ENCODE measurements at places on chromosomes 2 and 18.
A peak's percentile ranks its signal among the peaks of the same experiment; 100 is the strongest.

DNA sequence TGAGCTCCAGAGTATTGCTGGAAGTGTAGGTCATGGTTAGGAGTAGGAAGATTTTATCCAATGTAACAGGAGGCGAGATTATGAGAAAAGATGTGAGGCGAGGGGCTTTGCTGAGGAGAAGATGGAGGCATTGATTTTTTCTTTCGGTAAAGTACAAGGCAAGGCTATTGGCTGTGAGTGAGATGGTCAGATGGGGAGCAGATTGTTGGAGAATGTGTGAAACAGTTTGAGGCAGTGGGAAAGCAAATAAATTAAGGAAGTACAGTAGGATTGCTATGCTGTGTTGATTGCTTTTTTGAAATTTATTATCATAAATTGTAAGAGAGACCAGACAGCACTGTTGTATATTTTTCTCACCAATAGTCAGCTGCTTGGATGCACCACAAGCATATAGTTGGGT is 173.3 kb downstream of the KCNE4 start:
- DNase-seq, result no peak

- DNase-seq, result no peak
Observed at GRCh38 chr18:34694591-34695165, 15.4 kb upstream of the DTNA start.

GRCh38 chr2:200654823-200655222 is 69.0 kb downstream of the AOX1 start:
- DNase-seq, result no peak

- no peak for DNase-seq
Observed at GRCh38 chr18:79493211-79493800, 97.6 kb downstream of the NFATC1 start.

GRCh38 chr2:201262718-201263117 is 2.4 kb downstream of the CASP8 start:
- peak; percentile 9 for DNase-seq

- DNase-seq, result no peak
Observed at GRCh38 chr2:64054161-64054915, 35.1 kb upstream of the VPS54 start.

- DNase-seq, result no peak
Observed at GRCh38 chr2:114001937-114002336, 112.0 kb downstream of the ACTR3 start.

DNA sequence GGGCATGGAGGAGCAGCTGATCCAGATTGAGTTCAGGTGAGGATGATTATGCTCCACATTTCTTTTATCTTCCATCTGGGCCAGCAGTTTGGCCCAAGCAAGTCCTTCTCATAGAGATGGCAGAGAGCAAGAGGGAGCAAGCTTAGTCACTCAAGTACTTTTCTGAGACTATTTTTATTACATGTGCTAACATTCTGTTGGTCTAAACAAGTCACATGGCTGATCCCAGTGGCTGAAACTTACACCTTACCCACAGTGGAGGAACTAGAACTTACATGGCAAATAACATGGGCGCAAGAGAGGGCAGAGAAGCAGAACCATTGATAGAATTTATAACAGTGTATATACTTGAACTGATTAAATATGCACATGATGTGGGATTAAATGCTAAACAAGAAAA is 105.7 kb downstream of the KYNU start:
- DNase-seq, result no peak

DNA sequence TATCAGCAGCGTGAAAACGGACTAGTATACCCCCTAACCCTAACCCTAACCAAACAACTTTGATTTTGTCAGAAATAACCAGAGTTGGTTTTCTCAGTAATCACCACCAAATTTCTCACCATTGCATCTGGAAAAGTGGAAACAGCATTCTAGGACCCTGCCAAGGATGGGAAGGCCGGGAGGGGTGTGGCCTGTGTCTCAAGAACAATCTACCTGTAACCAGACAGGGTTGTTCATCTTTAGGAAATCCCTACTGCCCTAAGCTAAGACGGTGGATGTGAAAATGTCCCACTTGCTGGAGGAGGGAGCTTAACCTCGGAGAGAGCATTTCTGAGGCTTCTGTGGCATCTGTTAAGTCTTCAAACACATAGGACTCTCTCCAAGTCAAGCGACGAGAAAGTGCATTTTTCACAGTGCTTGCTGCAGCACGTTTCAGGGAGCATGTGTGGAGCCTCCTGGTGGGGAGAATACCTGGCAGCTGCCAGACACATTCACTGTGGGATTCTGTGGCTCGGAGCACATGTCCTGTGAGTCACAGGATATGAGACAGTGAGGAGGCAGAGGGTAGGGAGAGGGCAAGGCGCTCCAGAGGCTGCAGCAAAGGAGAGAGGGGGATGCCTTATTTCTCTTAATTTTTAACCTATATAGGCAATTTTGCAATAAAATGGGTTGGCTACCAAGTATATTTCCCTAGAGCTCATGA is 207.5 kb downstream of the SPP2 start:
- peak; percentile 94 for DNase-seq

Measured in RKO (cell line).